ENCODE measurements at places on chromosomes 2 and 18. TPM values are rescaled to one million over a fixed set of nuclear protein-coding genes. Genes with fewer than 3 reads are reported as not detected.

DNA sequence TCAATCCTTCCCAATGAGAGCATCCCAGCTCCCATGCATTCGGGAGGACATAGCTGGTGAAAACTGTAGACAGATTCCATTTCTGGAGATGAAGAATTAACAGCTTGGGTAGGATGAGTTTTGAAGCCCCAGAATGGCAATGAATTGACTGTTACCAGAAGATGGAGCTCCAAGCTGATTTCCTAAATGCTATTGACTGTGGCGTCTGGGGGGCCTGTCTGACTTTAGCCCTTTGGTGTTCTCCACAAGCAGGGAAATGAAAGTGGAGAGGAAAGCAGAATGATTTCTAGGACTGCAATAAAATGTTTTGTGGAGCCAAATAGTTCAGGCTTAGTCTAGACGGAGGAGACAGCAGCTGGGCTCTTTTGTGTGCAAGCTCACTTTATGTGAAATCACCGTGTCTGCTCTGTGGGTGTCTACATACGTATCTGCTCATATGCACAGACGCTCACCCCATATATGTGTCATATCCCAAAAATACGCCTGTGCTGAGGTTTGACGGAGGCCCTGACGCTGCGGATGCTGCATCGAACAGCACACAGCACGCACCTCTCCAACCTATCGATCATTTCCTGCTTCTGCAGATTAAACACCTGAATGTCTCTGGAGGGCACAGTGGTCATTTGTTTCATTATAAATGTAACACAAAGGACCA lies 166.4 kb upstream of the PXDN start:
- DNase-seq = no peak

DNA sequence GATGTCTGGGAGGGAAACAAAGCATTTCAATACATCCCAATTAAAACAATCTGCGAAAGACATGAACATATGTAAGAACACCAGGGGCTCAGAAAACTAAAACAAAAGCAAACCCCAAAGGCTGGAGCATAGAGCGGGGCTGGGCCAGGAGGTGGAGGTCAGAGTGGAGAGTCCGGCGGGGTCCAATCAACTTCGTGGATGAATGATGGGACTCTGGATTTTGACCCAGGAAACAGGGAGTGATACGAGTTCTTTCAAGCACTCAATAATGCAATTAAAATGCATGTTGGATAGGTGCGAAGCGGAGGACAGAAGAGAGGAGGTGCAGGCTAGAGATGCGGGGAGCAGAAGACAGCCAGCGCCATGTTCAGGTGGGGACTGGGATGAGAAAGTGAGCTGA lies 200.7 kb upstream of the PXDN start:
- DNase-seq = no peak

DNA sequence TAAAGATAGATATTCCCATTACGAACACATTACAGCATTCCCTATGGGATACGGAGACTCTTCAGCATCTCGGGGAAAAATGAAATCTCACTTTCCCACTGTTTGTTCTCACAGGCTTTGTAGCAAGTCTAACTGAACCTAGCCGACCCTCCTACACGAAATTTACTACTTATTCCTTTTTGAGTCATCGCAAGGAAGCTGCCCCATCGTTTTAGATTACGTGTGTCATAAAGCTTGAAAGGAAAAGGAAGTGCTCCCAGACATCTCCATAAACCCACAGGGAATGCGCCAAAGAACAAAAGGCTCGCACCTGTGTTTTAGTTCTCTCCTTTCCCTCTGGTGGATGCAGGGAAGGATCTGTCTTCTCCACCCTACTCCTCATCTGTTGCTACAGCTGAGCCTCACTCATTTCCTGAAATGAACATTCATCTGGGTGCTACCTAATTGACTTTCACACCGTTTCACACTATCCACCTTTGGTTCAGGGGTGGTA lies 76.2 kb upstream of the STK39 start:
- no peak for DNase-seq

DNA sequence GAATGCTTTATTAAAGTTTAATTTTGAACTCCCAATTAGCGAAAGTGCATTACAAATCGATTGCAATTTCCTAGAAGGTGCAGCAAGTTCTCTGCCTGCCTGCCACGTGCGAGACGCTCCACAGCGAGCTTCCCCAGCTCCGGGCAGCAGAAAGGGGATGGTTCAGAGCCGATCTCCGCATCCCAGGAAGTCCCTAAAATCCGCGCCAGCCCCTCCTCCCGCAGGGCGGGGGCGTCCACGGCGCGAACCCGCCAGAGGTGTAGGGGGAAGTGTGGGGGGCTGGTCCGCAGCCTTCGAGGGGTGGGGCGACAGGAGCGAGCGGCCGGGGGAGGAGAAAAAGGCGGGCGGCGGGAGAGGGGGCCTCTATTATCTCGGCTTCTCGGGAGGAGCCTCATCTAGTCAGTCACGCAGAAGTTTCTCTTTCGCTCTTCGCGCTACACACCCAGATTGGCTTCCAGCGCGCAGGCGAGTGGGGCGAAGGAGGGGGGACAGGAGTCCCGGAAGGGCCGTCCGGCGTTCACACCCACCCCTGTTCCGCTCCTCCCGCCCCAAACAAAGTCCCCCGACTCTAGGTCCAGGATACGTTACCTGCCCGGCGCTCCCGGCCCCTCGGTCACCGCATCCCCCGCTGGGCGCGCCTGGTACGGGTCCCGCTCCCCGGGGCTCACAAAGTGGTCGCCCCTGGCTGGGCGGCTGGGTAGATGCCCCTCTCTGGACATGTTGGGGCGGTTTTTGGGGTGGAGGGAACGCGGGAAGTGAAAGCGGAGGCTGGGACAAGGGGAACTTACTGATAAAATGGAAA lies 9.1 kb upstream of the NR4A2 start:
- DNase-seq = peak; percentile 94

DNA sequence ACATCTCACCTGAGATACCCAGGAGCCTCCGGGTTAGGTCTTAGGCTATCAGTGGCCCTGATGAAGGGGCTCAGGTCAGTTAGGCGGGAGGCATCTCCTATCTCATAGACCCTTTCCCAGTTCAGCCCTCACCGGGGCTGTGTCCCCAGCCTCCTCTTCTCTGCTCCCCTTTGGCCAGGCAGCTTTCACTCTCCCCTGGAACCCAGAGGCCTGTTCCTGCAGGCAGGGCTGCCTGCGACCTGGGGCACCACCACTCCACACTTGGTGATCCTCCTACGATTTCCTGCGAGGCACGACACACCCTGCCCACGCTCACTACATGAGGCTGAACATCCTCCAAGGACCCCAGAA lies 51.2 kb downstream of the SFXN5 start:
- DNase-seq = no peak

GRCh38 chr18:22412176-22412911 lies 5.4 kb downstream of the CTAGE1 start:
- DNase-seq = no peak

- DNase-seq = no peak
Measured at GRCh38 chr2:148501545-148501944, 143.0 kb upstream of the EPC2 start.

DNA sequence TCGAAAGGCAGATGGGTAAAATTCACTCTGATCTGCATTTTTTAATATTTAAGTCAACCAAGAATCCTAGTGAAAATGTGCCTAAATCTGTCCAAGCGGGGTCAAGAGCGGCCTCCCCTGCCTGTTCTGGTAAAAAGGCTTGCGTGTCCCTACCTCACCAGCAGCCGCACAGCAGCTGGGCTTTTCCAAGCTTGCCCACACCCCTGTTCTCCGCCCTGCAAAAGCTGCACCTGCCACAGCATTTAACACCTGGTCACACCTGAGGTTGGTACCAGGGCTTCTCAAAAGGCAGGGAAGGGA lies 25.8 kb upstream of the TMEM182 start:
- no peak for DNase-seq

DNA sequence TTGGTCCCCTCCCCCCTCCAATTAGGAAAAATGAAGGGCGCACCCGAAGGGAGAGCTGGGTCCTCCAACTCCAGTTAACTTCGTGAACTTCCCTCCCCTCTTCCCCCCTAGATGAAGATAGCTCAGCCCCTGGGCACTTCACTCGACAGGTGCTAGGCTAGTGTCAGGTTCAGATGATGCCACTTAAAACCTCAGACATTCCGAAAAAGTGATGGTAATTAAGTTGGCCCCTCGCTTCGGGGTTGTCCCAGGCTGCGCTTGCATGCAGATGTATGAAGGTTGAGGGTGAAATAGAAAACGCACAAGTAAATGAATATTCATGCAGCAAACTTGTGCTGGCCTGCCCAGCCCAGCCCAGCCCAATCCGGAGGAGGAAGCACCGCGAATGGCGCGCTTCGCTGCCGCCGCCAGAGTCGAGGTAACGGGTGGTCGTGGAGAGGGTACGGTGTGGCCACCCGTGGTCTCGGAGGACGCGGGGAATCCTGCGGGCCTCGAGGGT lies 3.0 kb upstream of the GBX2 start:
- peak; percentile 57 for DNase-seq

- DNase-seq = no peak
Measured at GRCh38 chr18:7740821-7741220, 173.7 kb downstream of the PTPRM start.

GRCh38 chr2:211093743-211094303 lies 537.4 kb downstream of the CPS1 start:
- DNase-seq = no peak

DNA sequence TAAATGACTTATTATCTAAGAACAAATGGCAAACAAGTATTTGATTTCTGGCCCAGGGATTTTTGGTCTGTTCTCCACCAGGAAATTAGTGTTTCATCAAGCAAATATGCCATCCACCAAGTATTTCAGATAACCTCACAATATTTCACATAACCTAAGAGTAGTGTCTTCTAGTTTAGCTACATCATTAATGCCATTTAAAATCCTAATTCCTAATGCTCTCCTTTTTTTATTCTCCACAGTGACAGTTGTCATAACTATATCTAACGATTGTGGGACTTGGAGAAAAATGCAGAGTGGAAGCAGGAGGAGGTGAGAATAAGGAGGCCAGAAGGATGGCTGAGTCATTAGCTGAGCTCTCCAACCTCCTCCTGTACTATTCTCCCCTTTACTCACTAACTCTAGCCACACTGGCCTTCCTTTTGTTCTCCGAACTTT lies 58.5 kb upstream of the CTLA4 start:
- DNase-seq = no peak

DNA sequence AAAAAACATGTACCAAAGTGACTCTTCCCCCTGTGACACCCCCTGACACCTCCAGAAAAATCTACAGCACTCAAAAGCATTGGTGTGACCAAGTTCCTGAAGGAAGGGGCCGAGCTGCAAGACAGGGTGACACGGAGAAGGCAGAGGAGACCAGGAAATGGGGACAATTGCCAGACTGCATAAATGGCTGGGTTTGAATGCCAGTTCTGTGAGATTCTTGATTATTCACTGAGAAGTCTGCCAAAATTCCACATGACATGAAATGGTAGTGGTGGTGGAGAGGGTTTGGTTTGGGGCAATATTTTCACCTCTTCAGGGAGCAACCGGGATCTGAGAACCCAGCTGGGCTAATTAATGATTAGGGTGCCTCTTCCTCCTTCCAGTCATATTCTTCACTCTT lies 178.5 kb downstream of the ARL4C start:
- DNase-seq = no peak

DNA sequence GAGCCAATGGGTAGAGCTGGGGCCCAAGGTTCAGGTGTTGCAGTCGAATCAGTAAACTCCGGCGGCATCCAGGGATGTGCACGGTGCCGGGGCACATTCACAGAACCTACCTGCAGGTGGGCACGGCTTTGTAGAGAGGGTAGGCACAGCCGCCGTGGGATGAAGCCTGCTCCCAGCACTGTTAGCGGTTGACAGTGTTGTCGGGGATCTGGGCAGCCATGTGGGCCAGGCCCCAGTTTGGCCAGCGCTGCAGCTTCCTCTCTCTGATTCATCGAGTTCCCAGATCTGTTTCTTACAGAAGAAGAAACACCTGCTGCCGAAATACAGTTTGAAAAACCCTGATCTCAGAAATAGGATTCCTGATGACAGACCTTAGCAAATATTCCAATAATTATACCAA lies 274.8 kb downstream of the AGAP1 start:
- no peak for DNase-seq

DNA sequence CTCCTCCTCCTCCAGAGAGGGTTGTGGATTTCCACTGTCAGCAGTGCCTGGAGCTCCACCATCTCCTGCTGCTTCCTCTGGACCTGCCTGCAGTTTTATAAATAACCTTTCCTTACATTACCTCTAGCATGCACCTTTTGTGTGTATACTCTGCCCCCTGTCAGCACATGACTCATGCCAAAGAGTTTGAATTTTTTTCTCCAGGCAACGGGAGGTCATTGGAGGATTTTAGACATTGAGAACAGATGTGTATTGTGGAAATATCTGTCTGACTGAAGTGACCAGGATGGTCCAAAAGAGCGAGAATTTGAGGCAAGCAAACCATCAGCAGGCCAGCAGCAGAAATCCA lies 31.7 kb downstream of the IL37 start:
- no peak for DNase-seq

DNA sequence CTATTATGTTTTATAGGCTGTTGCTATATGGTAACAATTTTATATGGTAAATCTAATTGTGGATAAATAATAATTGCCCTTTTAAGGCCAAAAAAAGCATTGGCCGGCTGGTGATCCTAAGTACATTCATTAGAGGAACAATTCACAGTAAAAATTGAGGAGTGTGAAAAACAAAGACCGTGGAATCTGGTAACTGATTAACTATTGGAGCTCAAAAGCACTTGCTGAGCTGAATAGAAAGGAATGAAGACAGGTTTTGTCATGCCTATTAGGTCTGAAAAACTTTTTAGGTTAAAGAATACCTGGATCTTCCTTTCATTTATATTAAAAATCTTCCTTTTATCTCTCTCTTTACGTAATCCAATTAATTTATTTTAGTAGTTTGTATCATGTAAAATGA lies 18.5 kb upstream of the RBBP8 start:
- no peak for DNase-seq

- DNase-seq = no peak
Measured at GRCh38 chr2:217261452-217261851, 401.6 kb upstream of the TNP1 start.

GRCh38 chr2:236393101-236393500 lies 128.9 kb upstream of the ASB18 start:
- DNase-seq = no peak

- no peak for DNase-seq
Measured at GRCh38 chr2:86488561-86489250, 47.5 kb downstream of the KDM3A start.

DNA sequence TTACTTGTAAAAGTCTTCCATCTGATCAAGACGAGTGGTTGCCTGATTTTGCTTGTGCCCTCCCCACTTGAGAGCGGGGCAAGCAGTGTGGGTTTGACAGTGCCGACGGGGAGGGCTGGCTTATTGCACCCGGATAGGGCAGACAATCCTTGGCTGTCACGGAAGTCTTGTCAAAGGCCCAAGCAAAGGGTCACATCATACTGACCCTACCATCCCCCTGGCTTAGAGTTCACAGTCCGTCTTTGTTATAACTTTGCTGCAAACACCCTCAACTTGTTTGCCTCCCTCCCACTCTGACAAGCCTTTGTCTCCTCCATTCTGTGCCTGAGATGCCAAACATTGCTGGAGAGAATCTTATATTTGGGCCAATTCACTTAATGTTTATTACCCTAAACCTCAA lies 165.9 kb upstream of the MSH6 start:
- DNase-seq = peak; percentile 38

- no peak for DNase-seq
Measured at GRCh38 chr18:13216711-13217465, 1.7 kb upstream of the LDLRAD4 start.

Gene STON1
- total RNA-seq = 6.7 TPM

Gene CAVIN2
- 145 TPM for total RNA-seq

Gene IL36B
- not detected for total RNA-seq

Gene UCN
- 2.1 TPM for total RNA-seq

Gene HOXD13
- total RNA-seq = not detected

Gene DNER
- 1.00 TPM for total RNA-seq

Gene D2HGDH
- 15.7 TPM for total RNA-seq

Gene NGEF
- total RNA-seq = 0.24 TPM

All from cardiac septum (tissue), 1 donor.